ENCODE measurements at places on chromosomes 5 and 9. TPM values are rescaled to one million over a fixed set of nuclear protein-coding genes. Genes with fewer than 3 reads are reported as not detected.

The ZNF883 gene
- total RNA-seq: 7.9 TPM

The SOX30 gene
- total RNA-seq: under 0.01 TPM

The IFNK gene
- total RNA-seq: not detected

The EGR1 gene
- 4.5 TPM for total RNA-seq

The TAS2R1 gene
- not detected for total RNA-seq

The GRM6 gene
- not detected for total RNA-seq

The FRMPD1 gene
- total RNA-seq: not detected

The LCP2 gene
- not detected for total RNA-seq

The CARD6 gene
- total RNA-seq: 18.7 TPM
